ENCODE measurements at places on chromosomes 6 and 20. TPM values are rescaled to one million over a fixed set of nuclear protein-coding genes. Genes with fewer than 3 reads are reported as not detected.

TFAP2A gene
- 97.0 TPM for total RNA-seq

DNA sequence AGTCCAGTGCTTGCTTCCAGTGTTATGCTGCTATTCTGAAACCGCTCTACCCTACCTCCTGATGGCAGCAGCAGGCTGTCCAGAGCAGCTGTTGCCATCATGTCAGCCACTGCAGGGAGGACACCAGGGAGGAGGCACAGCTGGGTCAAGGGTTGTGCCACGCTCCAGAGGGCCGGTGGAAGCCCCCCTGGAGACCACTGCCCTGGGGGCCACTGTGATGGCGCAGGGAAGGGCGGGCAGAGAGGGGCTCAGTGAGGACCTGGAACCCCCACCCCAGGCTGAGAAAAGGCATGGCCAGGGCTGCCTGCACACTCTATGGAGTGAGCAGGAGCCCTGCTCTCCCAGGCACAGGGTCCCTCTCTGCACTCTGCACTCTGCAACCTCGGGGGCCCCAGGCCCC lies 271.3 kb upstream of the BTBD3 start:
- H3K4me1 ChIP-seq, result no peaks in the 10 kb centered on the region
- H3K4me3 ChIP-seq, result no peak overlapping the region
- no peak for DNase-seq
- no peak overlapping the region for H3K27ac ChIP-seq
- H3K27me3 ChIP-seq, result peaks cover 3% of the 10 kb centered on the region
- no peaks in the 10 kb centered on the region for H3K36me3 ChIP-seq

GRCh38 chr6:150361876-150362275 lies 6.9 kb upstream of the IYD start:
- no peak overlapping the region for H3K27ac ChIP-seq
- no peaks in the 10 kb centered on the region for H3K27me3 ChIP-seq
- no peak overlapping the region for H3K4me3 ChIP-seq
- H3K4me1 ChIP-seq, result no peaks in the 10 kb centered on the region
- H3K36me3 ChIP-seq, result no peaks in the 10 kb centered on the region

USP49 gene
- total RNA-seq, result 3.2 TPM

DNA sequence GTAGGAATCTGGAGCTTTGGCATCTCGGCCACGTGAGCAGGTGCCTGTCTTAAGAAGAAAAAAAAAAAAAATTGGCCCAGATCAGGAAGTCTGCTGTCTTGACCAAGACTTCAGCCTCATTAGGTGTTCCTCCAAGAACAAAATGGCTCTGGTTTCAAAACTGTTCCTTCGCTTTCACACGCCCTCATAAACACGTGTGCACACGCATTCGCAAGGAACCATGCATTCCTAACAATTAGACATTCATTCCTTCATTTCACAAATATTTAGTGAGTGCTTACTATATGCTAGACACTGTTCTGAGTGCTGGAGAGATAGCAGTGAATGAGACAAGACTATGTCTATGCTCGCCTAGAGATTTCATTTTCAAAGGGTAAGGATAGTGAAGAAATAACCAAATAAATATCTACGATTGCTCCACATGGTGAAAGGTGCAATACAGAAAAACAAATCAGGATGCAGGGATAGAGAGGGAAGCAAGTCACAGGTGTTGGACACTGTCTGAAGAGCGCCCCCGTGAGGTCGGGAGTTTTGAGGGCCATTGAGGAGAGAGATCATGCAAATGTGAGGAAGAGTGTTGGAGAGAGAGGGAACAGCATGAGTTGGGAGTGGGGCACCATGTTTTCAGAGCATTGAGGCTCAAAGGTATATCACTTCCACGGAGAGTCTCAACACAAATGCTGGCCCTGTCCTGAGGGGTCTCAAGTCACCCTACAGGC lies 53.3 kb downstream of the CCDC170 start:
- no peak overlapping the region for H3K4me3 ChIP-seq
- H3K36me3 ChIP-seq, result no peaks in the 10 kb centered on the region
- no peak for DNase-seq
- no peaks in the 10 kb centered on the region for H3K4me1 ChIP-seq
- no peak overlapping the region for H3K27ac ChIP-seq

DNA sequence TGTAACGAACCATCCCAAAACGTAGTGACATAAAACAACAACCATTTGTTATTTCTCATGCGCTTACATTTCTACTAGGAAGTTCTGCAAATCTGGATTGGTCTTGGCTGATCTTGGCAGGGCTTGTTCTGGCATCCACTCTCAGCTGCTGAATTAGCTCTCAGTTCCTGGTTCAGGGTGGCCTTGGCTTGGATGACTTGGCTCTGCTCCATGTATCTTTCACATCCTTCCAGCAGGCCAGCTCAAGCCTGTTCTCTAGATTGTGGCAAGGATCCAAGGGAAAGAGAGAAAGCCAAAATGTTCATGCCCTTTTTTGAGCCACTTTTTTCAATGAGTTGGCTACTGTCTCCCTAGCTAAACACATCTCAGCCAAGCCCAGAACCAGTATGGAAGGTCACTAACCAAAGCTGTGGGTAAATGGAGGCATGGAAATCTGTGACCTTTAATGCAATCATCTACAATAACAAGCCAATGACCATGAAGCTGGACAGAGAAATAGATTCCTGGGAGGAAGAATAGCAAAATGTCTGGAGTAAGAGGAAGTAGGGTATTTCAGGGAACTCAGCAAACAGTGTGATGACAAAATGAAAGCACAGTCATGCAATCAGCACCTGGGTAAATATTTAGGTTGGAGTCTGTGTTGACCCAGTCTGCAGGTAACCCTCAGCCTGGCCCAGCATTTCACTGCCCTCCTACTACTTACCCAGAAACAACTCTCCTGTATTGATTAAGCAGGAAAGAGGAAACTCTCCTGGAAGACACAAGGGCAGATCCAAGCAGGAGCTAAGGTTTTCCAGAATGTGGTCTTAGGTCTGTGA lies 32.7 kb upstream of the SNAP25 start:
- H3K27me3 ChIP-seq, result no peaks in the 10 kb centered on the region
- no peaks in the 10 kb centered on the region for H3K4me1 ChIP-seq
- DNase-seq, result no peak
- no peaks in the 10 kb centered on the region for H3K36me3 ChIP-seq
- no peak overlapping the region for H3K27ac ChIP-seq
- no peak overlapping the region for H3K4me3 ChIP-seq

- H3K4me1 ChIP-seq, result peaks cover 18% of the 10 kb centered on the region
- H3K4me3 ChIP-seq, result no peak overlapping the region
- H3K27me3 ChIP-seq, result no peaks in the 10 kb centered on the region
- no peak for DNase-seq
- H3K27ac ChIP-seq, result no peak overlapping the region
Measured at GRCh38 chr6:25404091-25404490, 124.9 kb downstream of the CARMIL1 start.

DNA sequence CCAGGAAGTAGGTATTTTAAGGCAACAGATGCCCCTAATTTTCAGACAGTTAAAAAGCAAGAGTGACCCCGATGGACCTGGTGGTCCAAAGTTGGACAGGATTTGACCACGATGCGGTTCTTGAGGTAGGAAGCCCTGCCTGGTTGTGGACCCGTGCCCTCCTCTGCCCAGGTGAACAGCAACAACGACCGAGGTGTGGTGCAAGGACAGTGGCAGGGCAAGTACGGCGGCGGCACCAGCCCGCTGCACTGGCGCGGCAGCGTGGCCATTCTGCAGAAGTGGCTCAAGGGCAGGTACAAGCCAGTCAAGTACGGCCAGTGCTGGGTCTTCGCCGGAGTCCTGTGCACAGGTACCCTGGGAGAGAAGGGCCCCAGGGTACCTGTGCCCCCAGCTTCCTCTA lies 18.7 kb downstream of the TGM6 start:
- no peak overlapping the region for H3K4me3 ChIP-seq
- H3K36me3 ChIP-seq, result no peaks in the 10 kb centered on the region
- H3K27ac ChIP-seq, result no peak overlapping the region

DNA sequence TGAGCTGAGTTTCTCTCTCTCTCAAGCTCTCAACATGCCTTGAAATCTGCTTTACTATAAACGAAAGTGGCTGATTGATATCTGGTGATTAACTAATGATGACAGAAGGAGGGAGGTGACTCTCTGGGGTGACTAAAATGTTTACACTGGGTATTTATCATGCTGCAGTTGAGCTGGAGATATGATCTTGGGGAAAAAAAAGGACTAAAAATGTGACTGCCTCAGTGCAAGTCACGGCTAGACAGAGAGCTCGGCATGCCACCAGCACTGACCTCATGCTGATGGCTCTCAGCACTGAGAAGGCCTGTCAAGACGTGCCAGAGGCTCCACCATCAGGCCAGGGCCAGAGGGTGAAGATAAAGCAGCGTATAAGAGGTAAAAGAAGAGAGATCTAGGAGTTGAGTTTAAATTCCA lies 103.1 kb upstream of the SPACA1 start:
- no peaks in the 10 kb centered on the region for H3K36me3 ChIP-seq
- no peak overlapping the region for H3K4me3 ChIP-seq
- no peaks in the 10 kb centered on the region for H3K27me3 ChIP-seq

Data from suprapubic skin (tissue), 4 donors.